ENCODE measurements at places on chromosomes 3 and 15. TPM values are rescaled to one million over a fixed set of nuclear protein-coding genes. Genes with fewer than 3 reads are reported as not detected.

CA12 gene
- total RNA-seq, result not detected

- peaks cover 23% of the 10 kb centered on the region for H3K4me1 ChIP-seq
- no peak overlapping the region for H3K4me3 ChIP-seq
- no peaks in the 10 kb centered on the region for H3K36me3 ChIP-seq
- H3K27ac ChIP-seq, result peak overlapping the region; percentile 41
- no peak for DNase-seq
- no peaks in the 10 kb centered on the region for H3K27me3 ChIP-seq
Observed at GRCh38 chr15:64029110-64029509, 17.2 kb downstream of the DAPK2 start.

COMMD4 gene
- total RNA-seq, result 34.2 TPM

GOLGA8M gene
- 3.2 TPM for total RNA-seq

TMEM212 gene
- total RNA-seq, result not detected

WNT5A gene
- total RNA-seq, result not detected

DNA sequence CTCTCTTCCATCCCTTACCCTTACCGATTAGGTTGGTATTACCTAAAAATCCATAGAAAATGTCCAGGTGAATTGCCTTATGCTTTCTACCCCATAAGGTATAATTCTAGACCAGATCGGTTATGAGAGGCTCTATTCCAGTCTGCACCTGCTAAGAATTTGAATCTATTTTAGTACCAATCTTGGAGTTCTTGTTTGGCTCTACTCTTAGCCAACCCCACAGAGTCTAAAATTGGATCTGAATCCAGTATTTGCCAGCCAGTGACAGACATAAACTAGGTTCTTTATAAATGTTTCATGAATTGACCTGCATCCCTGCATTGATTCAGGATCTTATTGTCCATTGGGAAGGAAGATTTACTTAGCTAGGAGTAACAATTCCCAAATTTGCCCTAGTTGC is 6.5 kb downstream of the KLHL24 start:
- H3K4me3 ChIP-seq, result no peak overlapping the region
- no peak overlapping the region for H3K27ac ChIP-seq
- no peak for DNase-seq
- peaks cover 8% of the 10 kb centered on the region for H3K36me3 ChIP-seq

GRCh38 chr15:60376677-60377095 is 21.1 kb downstream of the ANXA2 start:
- DNase-seq, result no peak
- H3K4me3 ChIP-seq, result no peak overlapping the region
- H3K4me1 ChIP-seq, result no peaks in the 10 kb centered on the region

CPLX3 gene
- total RNA-seq, result not detected

DNA sequence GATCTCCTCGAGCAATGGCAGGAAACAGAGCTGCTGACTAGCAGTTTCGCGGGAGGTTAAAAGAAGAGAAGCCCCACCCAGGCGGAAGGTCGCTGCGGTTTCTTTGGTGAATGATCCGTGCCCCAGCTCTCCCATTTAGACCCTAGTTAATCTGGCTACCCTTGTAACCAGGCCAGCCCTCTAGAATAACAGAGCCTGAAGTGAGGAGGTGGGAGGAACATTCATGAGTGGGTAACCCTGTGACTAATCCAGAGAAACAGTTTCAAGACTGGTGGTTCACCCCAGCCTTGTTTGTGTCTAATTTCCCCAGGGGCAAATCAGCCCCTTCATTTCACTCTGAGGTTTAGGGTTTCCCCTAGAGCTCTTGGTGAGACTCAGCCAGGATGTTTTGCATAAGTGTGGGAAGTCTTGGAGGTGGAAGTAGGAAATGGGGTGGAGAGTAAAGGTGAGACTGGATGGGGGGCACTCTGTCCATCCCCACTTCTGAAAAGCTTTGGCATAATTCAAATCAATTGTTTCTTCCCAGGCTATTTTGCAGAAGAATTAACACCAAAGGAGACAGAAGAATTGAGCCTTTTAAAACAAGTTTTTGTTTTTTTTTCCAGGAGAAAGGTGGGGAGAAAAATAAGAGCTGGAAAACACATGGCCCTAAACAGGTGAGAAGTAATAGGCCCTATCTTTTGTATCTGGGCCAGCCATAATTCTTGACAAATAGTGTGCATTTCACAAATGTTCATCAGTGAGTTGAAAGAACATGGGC is 303.1 kb downstream of the RPLP1 start:
- peaks cover 67% of the 10 kb centered on the region for H3K4me1 ChIP-seq
- DNase-seq, result peak; percentile 59
- peaks cover 12% of the 10 kb centered on the region for H3K27me3 ChIP-seq
- H3K36me3 ChIP-seq, result no peaks in the 10 kb centered on the region

FAM81A gene
- total RNA-seq, result 0.39 TPM
